Cerebellar nuclear complex (tissue), 1 donor: ENCODE measurements at places on chromosomes 5 and 9.

GRCh38 chr5:147804334-147804733, 21.8 kb upstream of the JAKMIP2 start:
- no peak for DNase-seq

DNA sequence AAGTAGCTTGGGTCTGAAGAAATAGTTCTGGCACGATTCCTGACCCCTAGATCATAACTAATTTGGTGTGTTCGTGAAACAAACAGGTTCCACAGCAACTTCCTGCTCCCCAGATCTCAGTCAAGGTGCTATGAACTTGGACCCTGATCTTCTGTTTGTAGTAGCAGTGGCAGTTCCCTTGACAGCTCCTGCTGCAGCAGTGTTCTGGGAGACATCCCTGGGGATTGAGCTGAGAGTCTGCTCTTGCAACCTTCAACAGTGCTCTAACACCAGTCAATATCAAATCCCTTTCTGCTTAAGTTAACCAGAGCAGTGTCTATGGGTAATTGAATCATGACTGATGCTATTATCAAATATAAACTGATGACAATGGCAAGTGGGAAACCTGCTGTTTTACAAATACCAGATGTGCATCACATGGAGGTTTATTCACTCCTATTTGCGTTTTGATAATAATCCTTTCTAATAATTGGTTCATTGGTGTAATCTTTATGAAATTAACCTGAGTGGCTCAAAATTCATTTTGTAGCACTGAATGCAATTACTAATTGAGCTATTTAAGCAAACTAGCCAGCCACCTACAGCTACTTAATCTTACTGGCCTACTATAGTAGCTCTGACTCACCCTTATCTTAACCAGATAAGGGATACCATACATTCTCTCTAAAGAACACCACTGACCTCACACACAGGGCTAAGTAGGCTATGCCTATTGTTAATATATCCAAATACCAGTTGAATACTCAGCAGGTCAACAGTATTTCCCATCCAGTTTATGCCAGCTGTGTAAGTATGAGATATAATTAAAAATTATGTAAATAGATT, 21.9 kb downstream of the KDM4C start:
- no peak for DNase-seq

GRCh38 chr9:116686693-116687073, 422 bp upstream of the TRIM32 start:
- no peak for DNase-seq

DNA sequence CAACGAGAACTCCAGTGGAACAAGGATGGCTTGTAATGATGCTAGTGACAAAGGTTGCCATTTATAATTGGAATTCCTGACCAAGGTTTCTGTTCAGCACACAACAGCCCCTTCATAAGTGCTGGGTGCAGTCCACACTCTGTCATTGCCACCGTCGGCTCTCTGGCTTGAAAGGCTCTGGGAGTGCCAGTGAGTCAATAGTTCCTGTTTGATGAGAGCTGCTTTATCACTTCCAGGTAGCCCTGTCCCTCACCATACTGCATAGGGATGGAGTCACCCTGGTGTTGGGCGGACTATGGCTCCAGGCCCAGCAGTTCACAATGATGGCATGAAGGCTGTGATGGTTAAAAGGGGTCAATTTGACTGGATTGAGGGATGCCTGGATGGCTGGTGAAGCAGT, 34.6 kb upstream of the SEMA4D start:
- no peak for DNase-seq

DNA sequence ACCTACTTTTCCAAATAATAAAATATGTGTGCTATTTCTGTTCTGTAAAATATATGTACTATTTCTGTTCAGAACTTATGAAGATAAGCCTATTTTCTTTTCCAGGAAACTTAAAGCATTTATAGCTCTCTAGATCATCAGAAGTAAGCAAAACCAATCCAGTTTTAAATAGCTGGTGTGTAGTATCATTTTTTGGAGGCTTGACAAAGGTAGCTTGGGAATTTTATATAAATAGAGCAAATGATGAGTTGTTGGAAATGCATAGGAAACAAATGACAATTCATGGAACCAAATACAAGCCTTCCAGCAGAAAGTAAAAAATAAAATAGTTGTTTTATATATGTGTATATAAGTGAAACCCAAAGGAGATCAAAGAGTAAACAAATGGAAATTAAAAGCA, 1038.1 kb upstream of the ARRDC3 start:
- no peak for DNase-seq

- DNase-seq = peak; percentile 18
These were observed 16.5 kb downstream of the GOLM1 start for GRCh38 chr9:86082870-86083269.

- DNase-seq = no peak
These were observed 22.4 kb upstream of the ANGPTL2 start for GRCh38 chr9:127144670-127145445.

- no peak for DNase-seq
These were observed 505 bp upstream of the ACER2 start for GRCh38 chr9:19408316-19408692.

- DNase-seq = no peak
These were observed 124.9 kb downstream of the MRPS30 start for GRCh38 chr5:44933686-44934085.

DNA sequence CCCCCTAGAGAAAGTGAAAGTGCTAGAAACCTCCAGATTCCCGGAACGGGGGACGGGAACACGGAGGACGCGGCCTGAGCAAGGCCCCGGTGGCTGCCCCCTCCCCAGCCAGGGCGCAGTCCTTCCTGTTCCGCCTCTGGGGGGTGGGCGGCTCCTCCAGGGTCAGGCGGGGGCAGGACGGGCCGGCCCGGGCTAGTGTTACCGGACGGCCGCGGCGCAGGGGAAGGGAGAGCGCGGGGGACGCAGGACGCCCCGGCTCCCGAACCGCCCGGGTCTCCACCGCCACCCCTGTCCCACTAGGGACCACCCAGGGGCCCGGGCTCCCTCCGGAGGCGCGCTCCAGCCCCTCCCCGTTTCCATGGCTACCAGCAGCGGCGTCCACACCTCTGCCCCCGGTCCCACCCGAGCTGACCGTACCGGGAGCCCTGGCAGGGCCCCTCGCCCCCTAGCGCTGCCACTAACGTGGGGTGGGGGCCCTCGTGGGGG, 579 bp downstream of the SLC12A7 start:
- DNase-seq = no peak

DNA sequence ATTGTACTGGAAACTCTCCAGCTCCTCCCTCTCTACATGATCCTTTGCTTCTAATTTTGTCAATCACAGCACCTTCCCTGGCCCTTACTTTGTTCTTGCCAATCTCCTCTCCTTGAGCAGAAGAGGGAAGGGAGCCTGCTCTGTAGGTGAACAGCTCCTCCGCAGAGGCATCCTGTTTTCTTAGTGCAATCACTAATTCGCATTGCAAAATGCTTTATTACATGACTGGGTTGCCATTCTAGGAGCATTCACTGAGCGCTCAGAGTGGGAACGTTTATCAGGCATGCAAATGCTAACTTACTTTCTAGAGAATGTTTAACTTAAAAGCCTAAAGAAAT, 416 bp upstream of the SNX18 start:
- peak; percentile 3 for DNase-seq

DNA sequence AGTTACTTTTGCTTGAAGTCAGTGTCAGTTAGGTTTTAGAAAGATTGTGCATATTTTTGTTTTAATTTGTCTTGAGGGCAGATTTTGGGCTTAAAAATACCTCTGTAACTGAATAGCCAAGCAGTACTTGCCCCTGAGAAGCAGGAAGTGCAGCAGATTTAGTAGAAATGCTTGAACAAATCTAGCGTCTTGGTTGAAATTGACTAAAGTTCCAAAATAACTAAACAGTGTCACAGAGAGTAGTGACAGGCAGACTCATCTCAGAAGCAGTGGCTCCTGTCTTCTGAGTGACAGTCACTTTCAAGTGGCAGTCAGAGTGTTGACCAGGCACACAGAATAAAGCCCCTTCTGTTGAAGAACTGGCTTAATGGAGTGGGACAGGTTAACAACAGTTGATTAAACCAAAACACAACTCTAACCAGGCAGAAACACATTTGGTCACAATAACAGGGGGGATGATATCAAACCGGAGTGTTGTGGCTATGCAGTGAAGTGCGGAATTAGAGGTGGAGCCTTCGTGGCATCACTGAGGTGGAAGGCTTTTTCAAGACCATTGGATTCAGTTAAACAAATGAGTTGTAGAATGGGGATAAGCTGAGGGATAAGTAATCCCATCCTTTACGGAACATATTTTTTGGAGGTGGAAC, 29.1 kb downstream of the TRIO start:
- DNase-seq = no peak

DNA sequence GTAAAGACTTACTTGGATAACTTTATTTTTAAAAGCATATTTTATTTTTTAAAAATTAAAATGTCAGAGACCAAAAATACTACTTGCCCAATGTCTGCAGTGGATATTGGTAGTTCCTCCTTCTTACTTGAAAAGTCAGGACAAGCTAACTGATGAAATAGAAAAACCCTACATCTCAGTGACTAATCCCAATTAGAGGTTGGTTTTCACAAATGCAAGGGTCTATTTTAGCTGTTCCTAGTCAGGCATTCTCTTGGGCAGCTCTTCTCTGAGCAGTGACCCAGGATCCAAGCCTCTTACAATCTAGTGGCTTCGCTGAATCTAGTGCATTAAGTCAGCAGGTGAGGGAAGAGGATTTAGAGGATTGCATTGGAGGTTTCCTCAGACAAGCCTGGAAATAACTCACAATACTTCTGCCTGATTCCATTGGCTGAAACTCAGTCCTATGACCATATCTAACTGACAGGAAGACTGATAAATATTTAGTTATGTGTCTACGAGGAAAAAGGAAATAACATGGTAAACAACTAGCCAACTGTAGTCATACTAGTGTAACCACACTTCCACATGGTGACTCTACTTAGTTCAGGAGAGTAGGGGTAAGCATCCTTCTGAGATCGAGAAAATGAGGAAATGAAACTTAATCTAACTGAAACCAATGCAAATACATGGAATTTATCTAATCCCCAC, 34.2 kb upstream of the MIER3 start:
- no peak for DNase-seq

- DNase-seq = peak; percentile 88
These were observed at the start of gene UBAP1 for GRCh38 chr9:34178436-34179212. UBAP1 (plus strand) TSS chr9:34179043; CDS start chr9:34220915, 41,872 bp downstream.

GRCh38 chr5:79535477-79536192, 21.7 kb upstream of the HOMER1 start:
- no peak for DNase-seq

- no peak for DNase-seq
These were observed 188.5 kb upstream of the SNX2 start for GRCh38 chr5:122586351-122586750.

- DNase-seq = no peak
These were observed 226.1 kb downstream of the SLIT3 start for GRCh38 chr5:169074839-169075238.

- DNase-seq = no peak
These were observed 12.6 kb downstream of the TRIM23 start for GRCh38 chr5:65611524-65611923.

DNA sequence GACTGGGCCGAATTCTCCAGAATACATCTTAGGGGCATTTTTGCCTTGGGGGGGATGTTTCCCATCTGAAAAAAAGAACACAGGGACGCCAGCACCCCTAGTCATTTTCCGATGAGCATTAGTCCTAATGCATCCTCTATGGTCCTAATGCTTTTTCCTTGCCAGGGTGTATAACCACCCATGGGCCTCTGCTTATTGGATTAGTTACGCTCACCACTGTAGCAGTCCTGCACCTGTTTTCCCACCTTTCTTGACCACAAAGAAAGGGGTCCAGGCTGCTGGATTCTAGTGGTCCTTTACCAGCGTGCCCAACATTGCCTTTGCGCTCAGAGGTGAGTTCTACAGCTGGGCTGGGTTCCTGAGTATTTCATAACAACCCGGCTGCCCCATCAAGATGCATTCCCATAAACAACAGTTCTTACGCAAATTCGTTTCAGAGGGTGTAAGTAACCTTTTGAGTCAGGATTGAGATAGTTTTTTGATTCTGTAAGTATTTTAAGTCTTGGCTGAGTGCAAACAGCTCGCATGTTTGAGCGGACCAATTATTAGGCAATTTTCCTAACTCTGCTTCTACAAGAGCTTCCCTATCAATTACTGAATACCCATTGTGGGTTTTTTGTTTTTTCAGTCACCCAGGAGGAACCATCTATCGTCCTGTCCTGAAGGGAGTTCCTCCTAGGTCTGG, 135.1 kb downstream of the DROSHA start:
- no peak for DNase-seq

DNA sequence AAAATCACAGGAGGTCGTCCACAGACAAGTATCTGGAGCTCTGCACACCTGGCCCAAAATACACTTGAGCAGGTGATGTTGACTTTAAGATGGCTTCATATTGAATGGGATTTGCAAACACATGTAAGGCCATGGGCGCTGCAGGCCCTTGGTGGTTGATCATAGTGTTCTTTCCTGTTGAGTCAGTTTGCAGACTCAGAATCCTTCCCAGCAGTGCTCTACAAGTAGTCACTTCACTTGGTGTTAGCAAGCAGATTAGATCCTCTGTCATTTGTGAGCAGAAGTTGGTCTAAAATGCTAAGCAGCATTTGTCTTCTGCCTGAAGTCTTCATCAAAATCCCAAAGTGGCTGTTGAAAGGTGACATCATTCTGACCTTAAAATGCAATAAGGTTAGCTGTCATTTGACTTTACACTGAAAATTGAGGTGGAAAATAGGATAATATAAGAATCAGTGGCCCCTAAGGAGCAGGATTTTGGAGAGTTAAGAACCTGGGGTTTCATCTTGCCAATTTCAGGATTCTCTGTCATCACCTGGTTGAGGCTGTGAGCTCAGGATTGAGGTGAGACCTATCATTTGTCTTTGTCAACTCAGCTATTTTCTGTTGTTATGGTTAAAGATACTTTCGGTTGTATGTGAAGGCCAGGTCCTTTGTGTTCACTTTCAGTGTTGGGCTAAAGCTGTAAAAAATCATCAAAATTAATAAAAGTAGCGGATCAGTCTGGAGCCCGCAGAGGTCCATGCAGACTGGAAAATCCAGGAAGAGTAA, 114.5 kb downstream of the LRRC70 start:
- DNase-seq = no peak

GRCh38 chr5:120413686-120414085, 50.4 kb upstream of the PRR16 start:
- no peak for DNase-seq

DNA sequence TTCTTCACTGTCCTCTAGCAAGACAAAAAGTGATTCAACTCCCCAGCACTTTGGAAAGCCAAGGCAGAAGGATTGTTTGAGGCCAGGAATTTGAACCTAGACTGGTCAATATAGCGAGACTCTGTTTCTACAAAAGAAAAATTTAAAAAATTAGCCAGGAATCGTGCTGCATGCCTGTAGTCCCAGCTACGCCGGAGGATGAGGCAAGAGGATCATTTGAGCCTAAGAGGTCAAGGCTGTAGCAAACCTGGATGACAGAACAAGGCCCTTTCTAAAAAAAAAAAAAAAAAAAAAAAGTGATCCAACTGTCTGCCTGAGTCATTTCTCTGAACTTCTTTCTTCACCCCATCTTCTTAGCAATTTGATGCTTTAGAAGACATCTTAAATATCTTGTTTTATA, 12.4 kb downstream of the ITGA2 start:
- DNase-seq = no peak

DNA sequence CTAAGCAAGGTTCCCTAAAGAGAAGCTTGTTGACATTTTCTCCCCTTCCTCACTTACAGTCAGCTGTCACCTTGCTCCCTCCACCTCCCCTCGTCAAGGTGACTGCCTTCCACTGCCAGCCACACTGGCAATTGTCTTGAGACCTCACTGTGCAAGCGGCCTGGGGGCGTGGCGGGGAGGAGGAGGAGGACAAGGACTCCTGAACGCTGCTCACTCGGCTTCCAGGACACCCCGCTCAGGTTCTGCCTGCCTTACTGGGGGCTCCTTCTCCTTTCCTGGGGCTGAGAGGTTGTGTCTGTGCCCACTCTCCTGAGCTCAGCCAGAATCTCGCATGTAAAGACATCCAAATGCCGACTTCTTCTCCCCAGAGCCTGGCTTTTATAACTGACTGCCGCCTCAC, 60.3 kb upstream of the LRRTM2 start:
- DNase-seq = no peak
